Motor neuron (in vitro differentiated cells): ENCODE measurements at places on chromosomes 3 and 15. TPM values are rescaled to one million over a fixed set of nuclear protein-coding genes. Genes with fewer than 3 reads are reported as not detected.

UCN2 gene
- total RNA-seq, result 0.43 and 0.89 TPM in 2 replicates

C3orf49 gene
- total RNA-seq, result 1.4 TPM in 2 replicates

SERPINI2 gene
- 0.14 and 0.21 TPM in 2 replicates for total RNA-seq

CLDN18 gene
- total RNA-seq, result 0.71 and 2.6 TPM in 2 replicates

CEMIP gene
- 17.5 and 36.8 TPM in 2 replicates for total RNA-seq

SGO1 gene
- 8.4 and 9.8 TPM in 2 replicates for total RNA-seq

SMCO1 gene
- 0.31 TPM in 1 of 2 replicates, not detected in the other for total RNA-seq

RAD18 gene
- 3.7 and 4.0 TPM in 2 replicates for total RNA-seq

ZMYND10 gene
- 86.4 and 91.1 TPM in 2 replicates for total RNA-seq

ESYT3 gene
- 1.5 and 2.4 TPM in 2 replicates for total RNA-seq

SLC28A2 gene
- total RNA-seq, result 0.95 and 1.5 TPM in 2 replicates
